Coronary artery (tissue), 2 donors: ENCODE measurements at places on chromosomes 4 and X.

DNA sequence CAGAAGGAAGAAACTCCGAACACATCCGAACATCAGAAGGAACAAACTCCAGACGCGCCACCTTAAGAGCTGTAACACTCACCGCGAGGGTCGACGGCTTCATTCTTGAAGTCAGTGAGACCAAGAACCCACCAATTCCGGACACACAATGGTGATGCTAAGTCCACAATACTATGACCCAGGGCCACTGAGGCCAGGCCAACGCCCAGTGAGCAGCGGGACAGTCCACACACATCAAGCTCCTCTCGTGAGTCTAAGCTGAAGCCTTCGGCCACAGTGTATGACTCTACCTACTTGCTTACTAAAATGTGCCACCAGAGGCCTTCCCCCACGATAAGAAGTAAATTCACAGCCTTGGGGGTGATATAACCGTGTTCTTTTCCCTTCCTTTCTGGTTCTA lies 10.2 kb upstream of the CDKN2AIP start:
- no peak for DNase-seq

GRCh38 chr4:155953151-155954117 lies at the start of gene CTSO:
Gene CTSO, minus strand, starts transcription at chr4:155953866. Its CDS starts 19 bp downstream, at chr4:155953847.
- peak; percentile 81 for DNase-seq

GRCh38 chr4:114729068-114729738 lies 130.6 kb downstream of the UGT8 start:
- no peak for DNase-seq

DNA sequence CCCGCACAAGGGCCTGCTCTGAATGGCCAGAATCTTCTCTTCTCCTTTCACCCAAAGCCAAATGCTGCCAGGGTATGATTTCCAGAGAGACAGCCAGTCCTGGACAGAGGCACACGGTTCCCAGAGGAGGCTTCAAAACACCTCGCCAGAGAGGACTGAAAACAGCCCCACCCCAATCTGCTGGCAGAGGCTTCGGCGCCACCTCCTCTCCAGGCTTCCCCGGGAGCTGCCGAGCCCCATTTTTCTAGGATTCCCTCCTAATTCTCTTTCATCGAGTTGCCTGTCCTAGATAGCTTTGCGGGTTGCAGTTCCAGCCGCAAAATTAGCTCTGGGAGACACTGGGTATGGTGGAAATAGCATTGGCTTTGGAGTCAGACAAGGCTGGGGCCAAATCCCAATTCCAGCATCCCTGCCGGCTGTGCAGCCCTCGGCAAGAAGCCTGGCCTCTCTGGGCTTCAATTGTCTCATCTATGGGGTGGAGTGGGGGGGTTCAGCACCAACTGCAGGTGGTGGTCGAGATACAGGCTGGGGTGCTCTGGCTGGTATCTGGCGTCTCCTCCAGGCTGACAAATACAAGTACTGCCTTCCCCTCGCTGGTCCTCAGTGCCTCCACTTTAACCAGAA lies 22.6 kb downstream of the PPP2R2C start:
- DNase-seq: no peak

DNA sequence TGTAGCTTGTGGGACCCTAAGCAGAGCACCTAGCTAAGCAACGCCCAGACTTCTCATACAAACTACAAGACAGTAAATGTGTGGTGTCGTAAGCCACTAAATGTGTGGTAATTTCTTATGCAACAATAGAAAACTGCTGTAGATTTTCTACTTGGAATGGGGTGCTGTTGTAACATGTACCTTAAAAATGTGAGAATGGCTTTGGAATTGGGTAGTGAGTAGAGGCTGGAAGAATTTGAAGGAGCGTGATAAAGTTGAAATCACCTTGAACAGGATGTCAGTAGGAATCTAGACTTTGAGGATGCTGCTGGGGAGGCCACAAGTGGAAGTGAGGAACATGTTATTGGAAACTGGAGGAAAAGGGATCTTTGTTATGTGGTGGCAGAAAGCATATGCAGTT lies 43.2 kb upstream of the FUNDC1 start:
- DNase-seq: no peak

- DNase-seq: no peak
These were observed 511.0 kb upstream of the KLHL4 start for GRCh38 chrX:87006561-87006960.

DNA sequence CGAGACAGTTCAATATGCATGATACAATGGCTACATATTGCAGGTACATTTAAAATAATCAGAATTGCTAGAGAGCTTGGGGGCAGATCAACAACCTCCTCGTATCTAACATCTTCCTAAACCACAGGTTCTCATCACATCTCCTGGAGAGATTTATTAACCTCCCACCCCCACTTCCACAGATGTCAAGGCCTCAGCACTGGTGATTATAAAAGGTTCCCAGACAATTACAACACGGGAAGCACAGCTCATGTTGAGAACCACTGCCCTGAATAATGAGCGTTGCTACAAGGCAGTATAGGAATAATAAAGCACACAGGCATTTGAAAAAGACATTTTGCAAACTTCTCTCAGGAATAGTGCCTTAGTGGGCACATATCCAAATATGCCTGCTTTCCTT lies 42.8 kb downstream of the ELOVL6 start:
- DNase-seq: no peak

- no peak for DNase-seq
These were observed 428 bp downstream of the ADAD1 start for GRCh38 chr4:122379239-122379638.

DNA sequence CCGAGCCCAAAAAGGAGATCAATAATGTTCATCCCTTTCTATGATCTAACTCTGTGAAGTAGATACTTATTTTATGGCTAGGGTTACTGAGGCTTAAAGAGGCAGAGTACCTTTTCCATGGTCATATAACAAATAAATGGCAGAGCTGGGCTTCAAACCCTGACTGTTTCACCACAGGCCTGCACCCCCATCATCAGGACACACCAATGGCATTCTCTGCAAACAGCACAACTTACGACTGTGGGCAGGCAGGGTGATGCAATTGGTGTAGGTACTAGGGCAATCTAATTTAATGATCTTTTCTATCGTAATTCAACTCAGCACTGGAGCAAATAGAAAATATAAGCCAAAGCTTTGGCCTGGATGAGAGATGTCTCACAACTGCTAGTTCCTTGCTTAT lies 118.8 kb upstream of the CBR4 start:
- DNase-seq: no peak

- no peak for DNase-seq
These were observed 52.2 kb downstream of the FRYL start for GRCh38 chr4:48727666-48728459.

- DNase-seq: no peak
These were observed 163.5 kb upstream of the GYPA start for GRCh38 chr4:144304025-144304424.

DNA sequence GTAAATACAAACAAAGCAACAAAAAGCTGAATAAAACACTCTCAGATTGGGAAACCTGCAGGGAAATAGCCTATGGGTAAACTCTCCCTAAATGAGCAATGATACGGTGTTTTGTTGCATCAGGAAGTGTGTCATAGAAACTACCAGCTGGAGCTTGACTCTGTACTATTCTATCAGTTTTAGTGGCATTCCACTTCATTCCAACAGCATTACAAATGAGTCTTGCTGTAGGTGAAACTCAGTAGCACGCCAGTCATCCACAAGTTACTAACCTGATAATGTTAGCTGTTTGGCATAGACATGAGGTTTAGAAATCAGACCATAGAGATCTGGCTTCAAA lies 24.9 kb downstream of the FGFBP1 start:
- DNase-seq: no peak

DNA sequence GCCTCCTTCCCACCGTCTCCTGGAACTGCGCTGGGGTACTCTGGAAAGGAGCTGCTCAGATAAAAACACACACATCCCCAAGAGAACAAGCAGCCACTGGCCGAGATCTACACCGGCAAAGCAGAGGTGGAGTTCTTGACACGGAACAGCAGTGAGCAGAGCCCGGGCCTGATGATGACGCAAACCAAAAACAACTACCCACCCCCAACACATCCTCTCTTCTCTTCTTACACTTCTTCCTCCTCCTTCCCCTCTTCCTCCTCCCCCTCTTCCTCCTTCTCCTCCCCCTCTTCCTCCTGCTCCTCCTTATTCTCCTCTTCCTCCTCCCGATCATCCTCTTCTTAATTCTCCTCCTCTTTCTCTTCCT lies 4.6 kb downstream of the PNMA5 start:
- DNase-seq: no peak

DNA sequence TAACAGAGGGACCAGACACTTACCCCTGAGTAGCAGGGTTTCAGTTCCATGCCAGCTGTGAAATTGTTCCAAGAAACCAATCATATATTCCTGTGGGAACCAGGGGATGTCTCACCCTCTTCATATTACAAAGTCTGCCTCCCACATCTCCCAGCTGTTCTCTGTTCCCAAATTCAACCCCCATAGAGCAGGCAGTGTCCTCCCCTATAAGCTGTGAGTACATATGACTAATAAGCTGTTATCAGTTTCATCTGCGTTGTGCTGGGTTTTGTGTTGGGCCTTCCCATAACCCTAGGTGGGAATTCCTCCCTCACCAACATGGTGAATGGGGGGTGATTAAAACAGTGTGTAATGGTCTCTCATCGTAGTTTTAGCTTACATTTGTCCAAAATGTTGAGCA lies 41.0 kb downstream of the CEP44 start:
- no peak for DNase-seq

DNA sequence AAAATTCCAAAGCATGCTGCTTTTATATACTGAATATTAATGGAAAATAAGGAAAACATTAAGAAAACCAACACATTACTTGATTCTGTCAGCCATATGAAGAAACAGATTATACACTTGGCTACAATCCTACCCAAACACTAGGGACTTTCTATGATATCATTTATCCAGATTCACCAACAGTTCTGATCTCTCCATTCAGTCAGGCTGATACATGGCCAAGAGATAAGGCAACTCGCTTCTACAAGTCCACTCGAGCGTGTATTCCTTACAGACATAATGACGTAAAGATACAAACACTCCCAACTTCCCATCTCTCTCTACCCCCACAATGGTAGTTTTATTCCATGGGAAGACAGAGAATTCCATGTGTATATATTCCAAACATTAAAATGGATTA lies 44.5 kb downstream of the NEK1 start:
- DNase-seq: no peak

GRCh38 chr4:27048429-27049238 lies 188.0 kb downstream of the STIM2 start:
- DNase-seq: no peak

DNA sequence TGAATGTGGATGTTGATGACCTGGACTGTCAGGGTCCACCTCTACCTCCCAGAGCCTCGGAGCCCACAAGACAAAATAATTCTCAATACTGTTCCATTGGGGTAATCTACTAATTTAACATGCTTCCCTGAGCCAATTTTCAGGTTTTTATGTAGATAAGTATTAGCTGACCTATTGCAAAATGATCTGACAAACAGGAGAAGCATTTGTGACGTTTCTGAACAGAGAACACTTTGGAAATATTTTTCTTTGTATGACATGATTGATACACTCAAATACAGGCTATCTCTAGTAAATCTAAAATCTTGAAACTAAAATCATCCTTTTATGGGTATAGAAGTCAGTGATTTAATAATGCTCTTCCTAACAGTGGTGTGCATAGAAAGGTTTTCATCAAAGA lies 716.6 kb downstream of the KLHL13 start:
- no peak for DNase-seq

DNA sequence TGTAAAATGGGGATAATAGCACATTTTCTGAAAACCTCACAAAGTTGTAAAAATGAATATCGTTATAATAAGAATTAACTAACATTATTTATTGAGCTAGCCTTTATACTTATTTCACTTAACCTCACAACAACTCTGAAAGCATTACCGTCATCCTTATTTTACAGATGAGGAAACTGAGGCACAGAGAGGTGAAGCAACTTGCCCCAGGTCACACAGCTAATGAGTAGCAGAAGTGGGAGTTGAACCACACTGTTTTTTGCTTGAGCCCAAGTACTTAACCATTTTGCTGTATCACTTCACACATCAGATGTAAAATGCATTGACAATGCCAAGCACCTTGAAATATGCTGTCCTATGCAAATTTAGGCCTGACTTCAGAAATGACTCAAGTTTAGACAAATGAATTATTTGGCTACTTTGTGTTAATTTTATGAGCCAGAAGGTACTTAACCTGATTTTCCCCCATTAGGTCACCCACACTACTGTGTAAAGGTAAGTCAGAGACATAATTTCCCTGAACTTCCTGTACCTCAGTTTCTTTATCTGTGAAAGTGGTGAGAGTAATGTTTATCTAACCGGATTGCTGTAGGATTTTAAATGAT lies 23.1 kb downstream of the CD40LG start:
- no peak for DNase-seq

DNA sequence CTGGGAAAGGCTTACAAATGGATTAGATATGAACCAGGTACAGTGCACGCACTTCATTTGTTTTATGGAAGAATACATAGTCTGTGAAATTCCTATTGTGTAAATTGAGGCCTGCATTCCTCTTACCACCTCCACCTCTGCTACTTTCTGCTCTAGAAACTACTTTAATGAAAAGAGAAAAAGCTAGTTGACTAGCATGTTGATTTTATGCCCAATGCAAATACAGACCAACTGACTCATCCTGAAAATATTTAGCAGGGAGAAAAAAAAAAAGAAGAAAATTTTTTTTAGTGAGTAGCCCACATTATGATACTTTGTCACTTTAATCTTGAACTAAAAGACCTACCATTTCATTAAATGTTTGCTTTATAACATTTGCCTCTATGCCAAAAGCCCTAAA lies 41.2 kb downstream of the DCLK2 start:
- DNase-seq: no peak

DNA sequence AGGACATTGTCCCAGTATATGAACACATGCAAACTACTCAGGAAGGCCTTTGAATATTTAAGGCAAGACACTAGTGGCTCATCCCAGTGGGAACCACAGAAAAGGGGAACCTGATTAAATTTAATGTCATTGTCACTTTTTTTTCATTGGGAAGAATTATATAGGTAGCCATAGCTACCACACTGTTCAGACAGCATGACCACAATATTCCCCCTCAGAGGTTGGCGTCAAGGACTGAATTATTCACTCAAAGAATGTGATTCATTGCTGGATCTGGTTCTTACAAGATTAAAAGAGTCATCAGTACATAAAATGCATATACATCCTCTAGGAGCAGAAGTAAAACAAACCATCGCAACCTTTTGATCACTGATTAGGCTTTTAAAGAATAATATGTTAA lies 92.0 kb upstream of the SMARCAD1 start:
- DNase-seq: no peak

DNA sequence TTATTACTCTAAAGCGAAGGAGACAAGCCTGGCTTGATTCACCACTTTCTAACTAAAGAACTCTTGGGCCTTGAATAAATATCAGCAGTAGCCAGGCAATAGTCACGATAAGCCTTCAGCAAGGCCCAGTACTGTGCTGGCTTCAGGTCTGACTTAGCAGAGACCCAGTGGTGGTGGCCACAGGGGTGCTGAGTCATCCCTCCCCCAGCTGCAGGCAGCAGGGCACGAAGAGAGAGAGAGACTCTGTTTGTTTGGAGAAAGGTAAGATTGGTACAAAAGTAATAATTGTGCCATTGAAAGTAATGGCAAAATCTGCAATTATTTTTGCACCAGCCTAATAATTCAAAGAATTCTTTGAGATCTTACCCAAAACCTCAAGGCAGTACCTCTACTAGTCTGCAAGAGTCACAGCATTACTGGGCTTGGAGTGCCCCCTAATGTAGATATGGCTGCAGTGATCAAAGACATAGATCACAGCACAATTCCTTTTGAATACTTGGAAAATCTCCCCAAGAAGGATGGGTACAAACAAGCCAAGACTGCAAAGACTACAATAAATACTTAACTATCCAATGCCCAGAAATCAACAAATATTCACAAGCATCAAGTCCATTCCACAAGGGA lies 159.5 kb upstream of the USP38 start:
- no peak for DNase-seq
